ENCODE measurements at places on chromosomes 6 and 20. TPM values are rescaled to one million over a fixed set of nuclear protein-coding genes. Genes with fewer than 3 reads are reported as not detected.

Gene SPATS1
- polyA plus RNA-seq, result not detected

Gene CALHM5
- polyA plus RNA-seq, result 3.2 TPM

Gene PLCG1
- 56.3 TPM for polyA plus RNA-seq

Gene CNR1
- polyA plus RNA-seq, result 0.51 TPM

Gene SLC32A1
- polyA plus RNA-seq, result not detected

Gene SLC17A2
- not detected for polyA plus RNA-seq

Gene TNFRSF6B
- polyA plus RNA-seq, result 0.88 TPM

Gene GTSF1L
- polyA plus RNA-seq, result not detected

Gene COX4I2
- 9.1 TPM for polyA plus RNA-seq

DNA sequence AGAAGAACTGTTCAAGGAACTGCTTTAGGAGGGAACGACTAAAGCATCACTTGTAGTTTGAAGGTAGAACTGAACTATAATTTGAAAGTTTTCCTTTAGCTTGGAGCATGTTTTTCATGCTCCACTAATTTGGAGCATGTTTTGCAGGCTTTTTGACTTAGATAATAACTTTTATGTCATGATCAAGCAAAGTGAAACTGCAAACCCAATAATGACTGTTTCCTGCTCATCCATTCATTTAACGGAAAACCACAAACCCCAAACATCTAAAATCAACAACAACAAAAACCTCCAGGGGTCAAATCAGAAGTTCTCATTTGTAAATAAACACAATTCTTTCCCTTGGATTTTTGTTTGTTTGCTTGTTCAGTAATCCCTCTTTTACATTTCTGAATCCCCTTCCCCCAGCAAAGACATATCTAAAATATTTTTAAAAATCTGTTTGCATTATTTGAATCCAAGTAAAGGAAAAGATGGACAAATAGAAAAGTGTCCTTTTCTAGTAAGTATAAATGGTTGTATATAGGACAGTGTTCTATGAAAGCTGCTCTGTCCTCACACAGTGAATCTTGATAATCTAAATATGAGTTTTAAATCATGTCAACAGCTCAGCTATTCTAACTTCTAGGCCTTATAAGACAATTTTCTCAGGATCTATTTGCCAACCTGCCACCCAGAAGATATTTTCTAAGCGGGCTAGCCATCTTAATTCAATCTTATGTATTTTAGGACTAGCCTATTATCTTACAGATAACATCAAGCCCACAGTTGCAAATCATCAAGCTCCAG is 2.6 kb downstream of the SIM1 start:
- peak; percentile 27 for DNase-seq

DNA sequence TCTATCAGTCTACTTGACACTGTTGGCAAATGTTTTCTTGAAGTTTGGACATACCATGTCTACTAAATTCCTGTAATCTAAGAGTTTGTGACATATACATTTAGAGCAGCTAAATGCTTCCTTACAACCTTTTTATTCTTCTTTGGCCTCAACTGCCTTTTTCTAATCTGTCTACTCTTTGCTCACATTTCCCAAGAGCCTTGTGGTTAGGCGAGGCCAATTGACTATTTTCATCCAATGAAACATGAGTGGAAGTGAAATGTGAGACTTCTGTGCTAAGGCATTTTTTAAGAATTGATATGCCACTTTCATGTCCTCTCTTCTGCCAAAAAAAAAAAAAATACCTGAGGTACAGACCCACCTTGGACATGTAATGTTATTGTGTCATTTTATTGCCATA is 158.2 kb upstream of the MCHR2 start:
- DNase-seq, result no peak

GRCh38 chr20:57638895-57639236 is 18.6 kb upstream of the ZBP1 start:
- DNase-seq, result no peak

GRCh38 chr20:32411955-32412706 is 54.0 kb downstream of the ASXL1 start:
- no peak for DNase-seq

- peak; percentile 30 for DNase-seq
Measured at GRCh38 chr6:109891924-109892323, 86.2 kb upstream of the GPR6 start.

DNA sequence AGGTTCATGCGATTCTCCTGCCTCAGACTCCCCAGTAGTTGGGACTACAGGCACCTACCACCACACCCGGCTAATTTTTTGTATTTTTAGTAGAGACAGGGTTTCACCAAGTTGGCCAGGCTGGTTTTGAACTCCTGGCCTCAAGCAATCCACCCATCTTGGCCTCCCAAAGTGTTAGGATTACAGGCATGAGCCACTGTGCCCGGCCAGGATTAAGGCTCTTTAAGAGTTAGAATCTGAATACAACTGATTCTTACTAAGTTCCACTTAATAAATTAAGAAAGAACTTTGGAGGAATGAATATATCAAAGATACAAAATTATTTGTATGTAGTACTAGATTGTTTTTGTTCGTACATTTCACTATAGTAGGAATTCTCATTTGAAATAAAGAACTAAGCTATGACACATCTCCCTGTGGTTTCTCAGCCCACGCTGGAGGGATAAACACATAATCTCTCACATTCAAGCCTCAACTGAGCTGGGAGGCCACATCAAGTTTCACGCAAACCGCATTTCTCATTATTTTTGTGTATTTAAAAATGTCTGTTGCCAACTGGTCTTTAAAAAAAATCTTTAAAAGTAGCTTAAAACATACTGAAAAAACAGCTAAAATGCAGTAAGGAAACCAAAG is 34.2 kb downstream of the DTNBP1 start:
- peak; percentile 41 for DNase-seq

DNA sequence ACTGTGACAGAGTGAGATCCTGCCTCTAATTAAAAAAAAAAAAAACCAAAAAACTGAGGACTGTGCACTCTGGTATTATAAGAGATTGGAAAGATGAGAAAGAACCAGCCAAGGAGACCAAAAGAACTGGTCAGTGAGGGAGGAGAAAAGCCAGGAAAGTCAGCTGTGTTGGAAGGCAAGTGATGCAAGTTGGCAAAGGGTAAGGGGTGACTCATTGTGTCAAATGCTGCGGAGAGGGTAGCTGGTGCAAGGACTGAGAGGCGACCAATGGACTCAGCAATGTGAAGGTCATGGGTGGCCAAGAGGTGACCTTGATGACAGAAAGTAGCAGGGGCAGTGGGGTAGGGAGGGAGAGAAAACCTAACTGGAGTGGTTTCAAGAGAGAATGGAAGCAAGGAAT is 27.4 kb upstream of the LRRN4 start:
- no peak for DNase-seq

DNA sequence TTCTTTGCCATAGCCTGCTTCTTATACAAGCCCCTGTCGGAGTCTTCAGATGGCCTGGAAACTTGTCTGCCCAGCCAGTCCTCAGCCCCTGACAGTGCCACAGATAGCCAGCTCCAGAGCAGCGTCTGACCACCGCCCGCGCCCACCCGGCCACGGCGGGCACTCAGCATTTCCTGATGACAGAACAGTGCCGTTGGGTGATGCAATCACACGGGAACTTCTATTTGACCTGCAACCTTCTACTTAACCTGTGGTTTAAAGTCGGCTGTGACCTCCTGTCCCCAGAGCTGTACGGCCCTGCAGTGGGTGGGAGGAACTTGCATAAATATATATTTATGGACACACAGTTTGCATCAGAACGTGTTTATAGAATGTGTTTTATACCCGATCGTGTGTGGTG is 29.5 kb downstream of the SLCO4A1 start:
- DNase-seq, result no peak

DNA sequence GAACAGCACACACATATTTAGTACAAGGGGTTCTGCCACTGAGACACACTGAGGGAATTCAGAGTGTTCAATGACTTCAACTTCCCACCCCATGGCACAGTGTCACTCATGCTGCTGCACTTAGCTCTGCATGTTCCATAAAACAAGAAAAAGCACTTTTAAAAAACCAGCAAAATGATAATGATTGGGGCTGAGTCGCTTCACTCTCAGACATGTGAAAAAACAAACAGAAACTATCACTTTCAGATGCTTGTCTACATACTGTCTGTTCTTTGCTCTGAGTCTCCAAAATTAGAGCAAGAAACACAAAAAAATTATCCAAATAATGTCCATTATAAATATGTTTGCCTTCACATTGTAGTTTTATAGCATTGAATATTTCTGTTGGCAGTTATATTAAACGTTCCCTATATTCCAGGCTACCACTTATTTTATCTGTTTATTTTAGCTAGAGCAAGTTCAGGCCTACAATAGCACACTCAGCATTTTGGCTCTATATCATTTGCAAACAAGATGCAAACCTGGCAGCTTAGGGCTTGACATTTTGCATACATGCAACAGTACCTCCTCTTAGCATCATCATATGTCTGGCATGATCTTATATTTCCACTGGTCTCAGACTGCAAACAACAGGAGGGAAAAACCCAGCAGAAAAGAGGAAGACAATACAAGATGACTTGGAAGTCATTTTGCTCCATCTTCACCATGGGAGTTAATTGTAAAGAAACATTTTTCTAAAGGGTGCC is 398.8 kb downstream of the HACE1 start:
- DNase-seq, result no peak

- DNase-seq, result no peak
Measured at GRCh38 chr6:133179481-133179880, 61.7 kb upstream of the EYA4 start.

GRCh38 chr6:16741112-16742016 is 19.9 kb downstream of the ATXN1 start:
- DNase-seq, result no peak

- DNase-seq, result peak; percentile 83
Measured at GRCh38 chr6:28648035-28648877, 122.6 kb downstream of the GPX5 start.

GRCh38 chr6:148969603-148970061 is 222.8 kb downstream of the UST start:
- peak; percentile 84 for DNase-seq

- no peak for DNase-seq
Measured at GRCh38 chr6:164039954-164040375, 625.4 kb downstream of the QKI start.

- no peak for DNase-seq
Measured at GRCh38 chr6:145332011-145332410, 403.3 kb downstream of the EPM2A start.

GRCh38 chr6:130744576-130745366 is 82.4 kb upstream of the SMLR1 start:
- no peak for DNase-seq

DNA sequence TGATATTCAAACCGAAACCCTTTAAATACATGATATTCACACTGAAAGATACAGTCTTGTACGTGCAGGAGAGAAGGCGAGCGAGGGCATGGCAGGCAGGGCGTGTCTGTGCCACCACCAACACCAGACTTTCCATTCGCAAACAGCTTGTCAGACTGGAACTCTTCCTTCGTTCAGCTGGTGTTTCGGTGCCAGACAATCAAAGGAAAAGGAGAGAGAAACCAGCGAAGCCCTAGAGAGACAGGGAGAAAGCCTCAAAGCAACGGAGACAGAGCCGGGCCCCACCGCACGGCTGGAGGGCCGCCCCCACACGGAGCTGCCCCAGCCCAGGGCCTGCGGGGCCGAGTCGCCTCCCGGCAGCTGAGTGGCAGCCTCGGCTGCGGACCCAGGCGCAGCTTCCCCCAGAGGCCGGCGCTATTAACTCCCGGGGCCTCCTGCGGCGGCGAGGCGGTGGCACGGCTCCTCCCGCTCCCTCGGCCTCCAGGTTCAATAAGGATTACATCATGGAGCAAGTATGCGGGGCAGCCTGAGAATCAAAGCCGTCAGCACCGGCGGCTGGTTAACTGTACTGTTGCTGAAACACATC is 32.1 kb upstream of the NR2E1 start:
- peak; percentile 64 for DNase-seq

- DNase-seq, result peak; percentile 40
Measured at GRCh38 chr6:4941782-4942672, 61.8 kb downstream of the RPP40 start.

GRCh38 chr20:38303908-38304379 is at the start of gene BPI:
TSS of gene BPI (plus strand) at chr20:38304156. CDS start at chr20:38304224, 68 bp downstream.
- no peak for DNase-seq

- DNase-seq, result no peak
Measured at GRCh38 chr6:78854546-78854945, 12.8 kb upstream of the IRAK1BP1 start.

DNA sequence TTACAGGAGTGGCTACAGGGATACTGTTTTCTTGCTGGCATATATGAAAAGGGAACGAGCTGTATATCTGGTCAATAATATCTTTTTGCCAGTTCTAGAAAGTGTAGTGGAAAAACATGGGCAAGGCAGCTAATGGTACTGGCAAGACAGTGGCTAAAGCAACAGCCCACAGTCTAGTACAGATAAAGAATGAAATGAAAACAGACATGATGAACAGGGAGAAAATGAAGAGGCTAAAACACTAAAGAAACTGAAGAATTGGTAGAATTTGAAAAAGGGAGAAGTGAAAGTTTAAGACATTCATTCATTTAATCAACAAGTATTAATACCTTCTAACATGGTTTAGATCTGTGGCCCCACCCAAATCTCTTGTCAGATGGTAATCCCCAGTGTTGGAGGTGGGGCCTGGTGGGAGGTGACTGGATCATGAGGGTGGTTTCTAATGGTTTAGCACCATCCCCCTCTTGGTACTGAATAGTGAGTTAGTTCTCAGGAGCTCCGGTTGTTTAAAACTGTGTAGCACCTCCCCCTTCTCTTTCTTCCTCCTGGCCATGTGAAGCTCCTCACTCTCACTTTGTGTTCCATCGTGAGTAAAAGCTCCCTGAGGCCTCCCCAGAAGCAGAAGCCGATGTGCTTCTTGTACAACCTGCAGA is 18.1 kb downstream of the FAM184A start:
- no peak for DNase-seq

DNA sequence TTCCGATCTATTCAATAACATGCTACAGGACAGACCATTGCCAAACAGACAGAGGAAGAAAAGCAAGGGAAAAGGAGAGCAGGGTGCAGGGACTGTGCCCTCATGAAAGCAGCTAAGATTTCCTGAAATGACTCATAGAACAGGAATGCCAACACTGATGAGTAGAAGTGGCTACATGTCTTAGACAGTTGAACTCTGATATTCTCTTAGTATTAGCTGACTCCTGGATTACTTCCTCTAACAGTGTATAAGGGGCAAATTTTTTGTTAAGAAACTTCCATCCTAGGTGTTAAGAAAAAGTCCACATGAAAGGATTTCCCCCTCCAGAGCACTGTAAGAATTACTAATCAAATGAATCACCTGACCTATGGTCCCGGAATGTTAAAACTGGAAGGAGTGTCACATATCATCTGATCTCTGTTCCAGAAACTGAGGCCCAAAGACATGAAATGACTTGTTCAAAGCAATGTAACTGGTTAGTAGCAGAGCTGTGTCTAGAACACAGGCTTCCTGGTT is 224.9 kb downstream of the IBTK start:
- peak; percentile 58 for DNase-seq

DNA sequence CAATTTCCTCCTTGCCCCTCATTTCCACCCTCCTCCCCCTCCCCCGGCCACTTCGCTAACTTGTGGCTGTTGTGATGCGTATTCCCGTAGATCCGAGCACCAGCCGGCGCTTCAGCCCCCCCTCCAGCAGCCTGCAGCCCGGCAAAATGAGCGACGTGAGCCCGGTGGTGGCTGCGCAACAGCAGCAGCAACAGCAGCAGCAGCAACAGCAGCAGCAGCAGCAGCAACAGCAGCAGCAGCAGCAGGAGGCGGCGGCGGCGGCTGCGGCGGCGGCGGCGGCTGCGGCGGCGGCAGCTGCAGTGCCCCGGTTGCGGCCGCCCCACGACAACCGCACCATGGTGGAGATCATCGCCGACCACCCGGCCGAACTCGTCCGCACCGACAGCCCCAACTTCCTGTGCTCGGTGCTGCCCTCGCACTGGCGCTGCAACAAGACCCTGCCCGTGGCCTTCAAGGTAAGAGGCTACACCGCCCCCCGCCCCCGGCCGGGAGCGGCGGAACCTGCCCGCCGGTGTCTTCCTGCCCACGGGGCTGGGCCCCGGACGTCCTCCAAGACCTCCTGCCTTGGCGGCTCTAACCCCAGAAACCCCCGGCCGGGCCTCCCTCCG is 44.9 kb upstream of the SUPT3H start:
- DNase-seq, result no peak

All from muscle of back (tissue), 13 donors.